Testis (tissue), 5 donors: ENCODE measurements at places on chromosomes 3 and 15.

DNA sequence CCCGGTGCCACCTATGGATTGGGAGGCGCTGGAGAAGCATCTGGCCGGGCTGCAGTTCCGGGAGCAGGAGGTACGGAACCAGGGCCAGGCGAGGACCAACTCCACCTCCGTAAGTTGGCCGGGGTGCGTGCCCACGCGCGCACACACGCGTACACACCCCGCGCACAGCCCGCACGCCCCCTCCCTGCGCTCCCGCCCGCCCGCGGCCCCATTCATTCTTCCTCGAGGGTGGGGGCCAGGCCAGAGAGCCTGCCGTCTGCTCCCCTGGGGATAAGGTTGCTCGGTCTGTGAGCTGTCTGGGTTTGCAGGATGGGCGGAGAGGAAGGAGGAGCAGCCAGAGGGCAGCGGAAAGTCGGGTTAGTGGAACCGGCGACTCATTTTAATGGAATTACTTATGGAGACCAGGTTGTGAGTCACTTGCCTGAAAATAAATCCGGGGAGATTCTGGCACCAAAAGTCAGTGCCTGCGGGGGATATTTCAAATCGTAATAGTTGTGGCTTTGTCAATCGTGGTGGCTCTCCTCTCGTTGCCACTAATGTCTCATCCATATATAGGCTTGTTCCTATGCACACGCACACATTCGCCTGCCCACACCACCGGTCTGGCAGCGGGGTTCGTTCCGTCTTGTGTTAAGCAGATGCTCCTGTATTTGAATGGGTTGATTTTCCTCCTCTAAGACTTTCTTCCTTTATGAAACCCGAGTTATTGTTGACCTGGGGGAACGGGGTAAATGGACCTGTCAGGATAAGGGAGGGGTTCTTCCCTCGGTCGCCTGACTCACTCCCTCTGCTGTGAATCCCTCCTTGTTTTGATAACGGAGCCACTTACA, 223.4 kb upstream of the IL12A start:
- peak; percentile 30 for DNase-seq

DNA sequence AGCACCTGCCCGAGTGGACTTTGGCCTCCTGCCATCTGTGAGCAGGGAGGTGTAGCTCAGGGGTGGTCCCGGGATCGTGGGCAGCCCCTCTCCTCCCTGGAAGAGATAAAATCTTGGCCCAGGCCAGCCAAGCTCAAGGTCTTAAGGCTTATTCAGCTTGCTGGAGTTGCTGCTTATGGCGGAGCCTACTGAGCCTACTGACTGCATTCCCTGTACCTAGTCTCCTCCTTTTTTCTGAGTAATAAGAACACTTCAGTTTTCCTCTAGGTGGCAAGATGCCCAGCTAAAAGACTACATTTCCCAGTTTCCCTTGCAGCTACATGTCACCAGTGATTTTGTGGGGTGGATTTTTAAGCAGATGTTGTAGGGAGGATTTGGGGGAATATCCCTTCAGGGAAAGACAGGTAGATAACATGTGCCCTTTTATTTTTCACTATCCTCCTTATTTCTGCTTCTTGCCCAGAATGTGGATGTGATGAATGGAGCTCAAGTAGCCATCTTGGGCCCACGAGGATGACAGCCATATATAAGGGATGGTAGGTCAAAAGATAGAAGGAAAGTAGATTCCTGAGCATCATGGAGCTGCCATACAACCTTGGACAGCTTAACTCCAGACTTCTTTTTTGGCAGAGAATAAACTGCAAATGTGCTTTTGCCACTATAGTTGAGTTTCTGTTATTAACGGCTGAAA, 41.4 kb upstream of the INSYN1 start:
- DNase-seq = no peak

DNA sequence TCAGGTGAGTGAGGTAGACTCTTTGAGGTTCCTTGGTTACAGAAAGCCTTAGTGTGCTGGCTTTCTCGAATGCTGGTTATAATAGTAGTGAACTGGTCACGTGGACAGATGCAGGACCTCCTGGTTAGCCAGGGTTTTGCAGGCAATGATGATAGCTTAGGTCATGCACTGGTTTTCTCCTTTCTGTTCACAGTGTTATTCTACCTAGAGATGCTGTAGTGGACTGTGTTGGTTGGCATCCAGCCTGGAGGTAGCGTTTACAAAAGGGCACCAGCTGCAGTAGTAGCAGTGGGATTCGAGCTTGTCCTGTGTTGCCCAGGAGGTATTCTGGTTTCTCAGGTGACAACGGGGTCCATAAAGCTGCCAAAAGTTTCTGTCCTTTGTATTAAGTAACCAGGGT, 27.0 kb downstream of the PCCB start:
- DNase-seq = no peak

GRCh38 chr3:76724706-76725105, 315.2 kb upstream of the ROBO2 start:
- DNase-seq = no peak

DNA sequence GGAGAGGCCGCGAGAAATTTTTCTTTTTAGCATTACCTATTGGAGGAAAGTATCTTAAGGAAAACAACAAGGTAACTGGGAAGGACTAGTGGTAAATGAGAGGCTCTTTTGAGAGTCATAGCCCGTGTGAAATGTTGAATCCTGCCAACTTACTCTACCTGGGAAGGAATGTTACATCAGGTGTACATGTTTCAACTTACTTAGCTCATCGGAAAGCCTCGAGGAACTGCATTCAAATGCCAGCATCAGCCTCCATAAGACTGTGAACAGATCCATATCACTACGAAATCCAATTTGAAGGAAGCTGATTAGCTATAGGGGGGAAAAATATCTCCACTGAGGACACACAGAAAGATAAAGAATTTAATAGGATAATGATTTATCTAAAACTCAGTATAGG, 72.3 kb upstream of the PDZRN3 start:
- no peak for DNase-seq

GRCh38 chr3:16177962-16178627, 3.6 kb downstream of the GALNT15 start:
- peak; percentile 89 for DNase-seq

GRCh38 chr15:87967951-87968350, 288.6 kb downstream of the NTRK3 start:
- DNase-seq = no peak

DNA sequence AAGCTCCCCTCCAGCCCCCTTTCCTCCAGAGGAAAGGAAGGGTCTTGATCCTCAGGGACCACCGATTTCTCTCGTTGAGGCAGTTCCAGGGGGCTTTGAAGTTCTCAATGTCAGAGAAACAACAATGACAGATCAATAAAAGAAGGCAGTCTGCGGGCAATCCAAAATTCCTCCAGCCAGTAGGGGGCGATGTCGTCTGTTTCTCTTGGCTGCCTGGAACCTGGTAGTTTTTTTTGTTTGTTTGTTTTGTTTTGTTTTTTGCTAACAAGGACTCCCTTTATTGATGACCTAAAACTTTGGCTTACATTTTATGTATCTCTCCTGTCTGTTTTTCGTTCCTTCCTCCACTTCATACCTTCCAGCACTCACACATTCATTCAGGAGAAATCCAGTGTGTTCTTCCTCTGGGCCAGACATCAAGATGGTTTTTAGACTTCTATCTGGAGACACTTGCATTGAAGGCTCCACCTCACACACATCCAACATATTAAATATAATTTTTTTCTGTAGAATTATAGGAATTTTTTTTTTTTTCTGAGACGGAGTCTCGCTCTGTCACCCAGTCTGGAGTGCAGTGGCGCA, 276.6 kb downstream of the RPLP1 start:
- DNase-seq = peak; percentile 72

DNA sequence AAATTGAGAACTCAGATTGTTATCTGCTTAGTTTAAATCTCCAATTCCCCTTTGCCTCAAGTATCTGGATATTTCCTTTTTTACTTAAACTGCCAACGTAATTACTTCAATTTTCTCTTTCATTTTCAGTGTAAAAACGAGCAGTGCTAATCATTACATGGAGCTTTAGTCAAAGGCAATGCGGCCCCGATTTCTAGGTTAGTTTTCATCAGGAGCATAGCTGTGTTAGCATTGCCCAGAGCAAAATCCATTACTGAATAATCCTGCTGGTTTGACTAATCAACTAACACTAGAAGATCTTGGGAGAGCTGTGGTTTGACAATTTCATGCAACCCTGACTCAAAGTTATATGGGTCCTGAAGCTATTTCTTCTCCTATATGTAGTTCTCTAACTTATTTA, 46.2 kb downstream of the ZPLD1 start:
- no peak for DNase-seq

GRCh38 chr15:31155151-31155550, 53.6 kb upstream of the TRPM1 start:
- peak; percentile 6 for DNase-seq

- DNase-seq = no peak
These were observed 11.5 kb downstream of the HGD start for GRCh38 chr3:120670576-120670975.

- DNase-seq = no peak
These were observed 37.0 kb downstream of the PARP16 start for GRCh38 chr15:65249641-65250040.

- peak; percentile 29 for DNase-seq
These were observed 53.7 kb downstream of the NMD3 start for GRCh38 chr3:161274691-161275298.

GRCh38 chr15:31149987-31150386, 48.5 kb upstream of the TRPM1 start:
- DNase-seq = peak; percentile 6
